ENCODE measurements at places on chromosomes 16 and 17.

DNA sequence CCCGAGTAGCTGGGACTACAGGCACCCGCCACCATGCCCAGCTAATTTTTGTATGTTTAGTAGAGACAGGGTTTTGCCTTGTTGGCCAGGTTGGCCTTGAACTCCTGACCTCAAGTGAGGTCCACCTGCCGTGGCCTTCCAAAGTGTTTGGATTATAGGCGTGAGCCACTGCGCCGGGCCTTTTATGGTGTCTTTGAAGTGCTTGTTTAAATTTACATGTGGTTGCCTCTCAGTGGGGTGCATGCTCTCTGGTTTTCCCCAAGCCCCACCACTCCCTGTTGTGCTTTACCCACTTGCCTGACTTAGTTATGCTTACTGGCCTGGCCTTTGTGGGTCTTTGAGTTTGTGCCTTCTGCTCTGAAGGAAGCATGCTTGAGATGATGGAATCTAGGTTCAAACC is 132.0 kb downstream of the PRKCB start:
- DNase-seq = no peak

DNA sequence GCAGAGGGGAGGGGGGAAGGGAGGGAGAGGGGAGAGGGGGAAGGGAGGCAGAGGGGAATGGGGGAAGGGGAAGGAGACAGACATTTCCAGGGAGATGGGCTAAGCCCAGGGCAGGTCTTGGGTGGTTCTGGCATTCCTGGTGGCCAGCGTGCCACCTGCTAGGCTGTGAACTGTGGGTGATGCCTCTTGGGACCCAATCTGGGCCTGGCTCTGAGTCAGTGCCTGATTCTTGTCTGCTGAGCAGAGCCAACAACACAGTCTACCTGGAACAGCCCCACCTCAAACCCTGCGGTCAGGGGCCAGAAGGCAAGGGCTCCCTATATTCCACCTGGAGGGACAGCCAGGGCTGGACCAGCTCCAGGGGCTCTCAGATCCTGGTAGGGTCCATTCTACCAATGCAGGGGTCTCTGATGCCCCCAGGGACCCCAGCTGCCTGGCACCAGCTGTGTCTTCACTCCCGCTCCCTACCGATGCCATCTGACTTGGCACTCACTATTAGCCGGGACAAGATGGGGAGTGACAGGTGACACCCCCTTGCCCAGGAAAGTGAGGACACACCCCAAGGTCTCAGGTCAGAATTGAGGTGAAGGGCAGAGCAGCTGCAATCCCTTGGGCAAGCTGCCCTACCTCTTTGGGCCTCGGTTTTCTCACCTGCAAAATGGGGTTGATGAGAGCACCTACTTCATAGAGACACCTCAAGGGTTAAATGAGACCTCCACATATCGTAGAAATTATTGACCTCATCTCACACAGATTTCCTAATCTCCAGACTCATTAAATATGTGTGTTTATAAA is 87.2 kb downstream of the LITAF start:
- DNase-seq = no peak

GRCh38 chr16:4407543-4408322 is 8.7 kb downstream of the CORO7 start:
- no peak for DNase-seq

DNA sequence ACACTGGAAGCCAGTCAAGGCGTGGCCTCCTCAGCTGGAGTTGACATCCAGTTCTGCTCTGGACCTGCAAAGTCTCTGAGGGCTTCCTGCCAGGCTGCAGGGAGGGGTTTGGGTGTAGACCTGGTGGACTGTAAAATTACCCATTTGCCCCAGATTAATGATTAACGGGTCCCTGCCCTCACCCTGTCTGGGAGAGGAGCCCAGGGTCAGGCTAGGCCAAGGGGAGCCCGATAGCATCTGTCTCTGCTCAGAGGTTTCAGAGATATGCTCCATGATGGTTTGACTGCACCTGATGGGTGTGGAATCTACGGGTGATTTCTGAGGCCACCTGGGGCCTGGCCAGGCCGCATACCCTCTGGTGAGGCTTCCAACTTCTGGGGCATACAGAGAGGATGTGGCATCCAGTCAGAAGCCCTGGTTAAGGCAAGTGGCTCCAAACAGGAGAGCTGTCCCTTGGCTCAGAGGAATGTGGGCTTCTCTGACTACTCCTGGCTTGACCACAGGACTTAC is 11.2 kb downstream of the PPY start:
- DNase-seq = no peak

Measured in stimulated activated CD4-positive, alpha-beta T cell treated with anti-CD3 and anti-CD28 coated beads, Interleukin-4, amount 100 ng/mL, for 1 hour (primary cell).